ENCODE measurements at places on chromosomes 2 and 18.

GRCh38 chr2:42085706-42086487, 38.1 kb downstream of the PKDCC start:
- DNase-seq: no peak

GRCh38 chr2:207896525-207897285, 127.0 kb upstream of the FZD5 start:
- no peak for DNase-seq

DNA sequence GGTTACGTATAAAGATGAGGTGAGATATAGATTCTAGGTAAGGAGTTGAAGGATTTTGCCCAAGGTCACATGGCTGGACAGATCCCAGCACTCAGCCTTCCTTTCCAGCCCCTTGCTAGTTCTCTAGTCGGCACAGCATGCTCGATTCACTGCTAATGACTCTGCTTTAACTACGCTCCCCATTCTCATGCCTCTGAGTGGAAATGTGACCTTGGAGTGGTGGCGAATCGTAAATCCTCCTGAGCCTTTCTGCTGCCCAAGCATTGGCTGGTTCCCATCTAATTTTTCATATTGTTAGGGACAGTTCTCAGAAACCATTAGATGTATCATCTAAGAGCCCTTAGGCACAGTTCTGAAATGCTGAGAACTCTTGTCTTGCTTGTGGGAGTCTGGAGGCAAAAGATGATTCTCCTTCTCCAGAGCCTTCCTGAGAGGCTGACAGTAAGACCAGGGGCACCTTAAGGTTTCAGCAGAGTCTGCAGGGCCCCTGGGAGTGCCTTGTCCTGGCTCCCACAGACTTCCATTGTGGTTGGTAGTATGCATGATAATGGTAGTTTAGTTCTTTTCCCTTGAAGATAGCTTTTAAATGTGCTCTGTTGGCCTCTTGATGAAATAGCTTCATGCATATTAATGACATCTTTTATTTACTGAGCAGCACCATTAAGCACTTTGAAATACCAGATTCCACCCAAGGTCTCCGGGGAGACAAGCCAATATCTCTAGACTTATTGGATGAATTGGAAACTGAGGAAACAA, 377.8 kb upstream of the SLC14A2 start:
- no peak for DNase-seq

DNA sequence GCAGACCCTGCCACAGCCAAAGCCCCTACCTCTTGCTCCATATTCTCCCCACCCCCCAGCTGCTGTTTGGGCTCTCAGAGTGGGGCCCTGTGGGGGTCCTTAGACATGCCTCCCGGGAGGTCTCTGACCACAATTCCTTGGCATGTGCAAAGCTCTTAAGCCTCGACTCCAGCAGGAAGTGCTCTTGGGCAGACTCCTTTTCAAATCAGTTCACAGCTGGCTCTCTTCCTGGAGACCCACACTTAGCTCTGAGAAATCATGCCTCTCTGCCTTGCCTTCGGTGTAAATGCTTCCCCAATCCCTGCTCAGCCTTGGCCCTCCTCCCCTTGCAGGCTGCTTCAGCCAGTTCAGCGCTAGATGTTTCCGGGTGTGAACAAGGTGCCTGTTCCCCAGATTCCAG, 46.9 kb downstream of the NGEF start:
- no peak for DNase-seq

DNA sequence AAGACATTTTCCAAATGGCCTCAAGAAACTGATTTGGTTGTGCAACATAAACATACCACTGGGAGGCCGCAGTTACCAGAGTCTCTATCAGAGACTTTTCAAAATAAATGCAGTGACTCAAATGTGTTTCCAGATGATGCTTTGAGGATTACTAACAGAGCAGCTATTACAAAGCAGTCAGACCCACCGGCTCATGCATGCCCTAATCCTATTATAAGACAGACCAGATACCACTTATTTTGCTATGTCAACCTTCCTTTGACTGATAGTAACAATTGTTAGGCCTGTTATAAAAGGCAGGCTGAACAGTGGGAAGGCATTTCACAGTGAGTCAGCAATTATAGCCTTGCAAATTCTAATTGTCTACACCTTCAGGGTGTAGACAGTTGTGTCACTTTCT, 217.7 kb downstream of the LRRTM1 start:
- no peak for DNase-seq

DNA sequence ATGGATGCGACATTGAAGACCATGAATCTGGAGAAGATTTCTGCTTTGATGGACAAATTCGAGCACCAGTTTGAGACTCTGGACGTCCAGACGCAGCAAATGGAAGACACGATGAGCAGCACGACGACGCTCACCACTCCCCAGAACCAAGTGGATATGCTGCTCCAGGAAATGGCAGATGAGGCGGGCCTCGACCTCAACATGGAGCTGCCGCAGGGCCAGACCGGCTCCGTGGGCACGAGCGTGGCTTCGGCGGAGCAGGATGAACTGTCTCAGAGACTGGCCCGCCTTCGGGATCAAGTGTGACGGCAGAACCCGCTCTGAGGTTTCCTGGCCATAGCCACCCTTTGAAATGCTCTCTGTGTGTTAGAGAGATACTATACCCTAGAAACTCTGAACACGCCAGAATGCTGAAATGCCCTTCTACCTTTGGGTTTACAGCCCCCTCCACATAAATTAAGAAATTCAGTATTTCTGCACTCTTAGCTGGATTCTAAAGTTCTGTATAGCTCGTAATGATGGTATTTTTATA, 659 bp downstream of the CHMP1B start:
- no peak for DNase-seq

GRCh38 chr2:174524527-174524926, 37.7 kb upstream of the GPR155 start:
- no peak for DNase-seq

- DNase-seq: no peak
These were observed 8.2 kb downstream of the BCL2 start for GRCh38 chr18:63311118-63312018.

DNA sequence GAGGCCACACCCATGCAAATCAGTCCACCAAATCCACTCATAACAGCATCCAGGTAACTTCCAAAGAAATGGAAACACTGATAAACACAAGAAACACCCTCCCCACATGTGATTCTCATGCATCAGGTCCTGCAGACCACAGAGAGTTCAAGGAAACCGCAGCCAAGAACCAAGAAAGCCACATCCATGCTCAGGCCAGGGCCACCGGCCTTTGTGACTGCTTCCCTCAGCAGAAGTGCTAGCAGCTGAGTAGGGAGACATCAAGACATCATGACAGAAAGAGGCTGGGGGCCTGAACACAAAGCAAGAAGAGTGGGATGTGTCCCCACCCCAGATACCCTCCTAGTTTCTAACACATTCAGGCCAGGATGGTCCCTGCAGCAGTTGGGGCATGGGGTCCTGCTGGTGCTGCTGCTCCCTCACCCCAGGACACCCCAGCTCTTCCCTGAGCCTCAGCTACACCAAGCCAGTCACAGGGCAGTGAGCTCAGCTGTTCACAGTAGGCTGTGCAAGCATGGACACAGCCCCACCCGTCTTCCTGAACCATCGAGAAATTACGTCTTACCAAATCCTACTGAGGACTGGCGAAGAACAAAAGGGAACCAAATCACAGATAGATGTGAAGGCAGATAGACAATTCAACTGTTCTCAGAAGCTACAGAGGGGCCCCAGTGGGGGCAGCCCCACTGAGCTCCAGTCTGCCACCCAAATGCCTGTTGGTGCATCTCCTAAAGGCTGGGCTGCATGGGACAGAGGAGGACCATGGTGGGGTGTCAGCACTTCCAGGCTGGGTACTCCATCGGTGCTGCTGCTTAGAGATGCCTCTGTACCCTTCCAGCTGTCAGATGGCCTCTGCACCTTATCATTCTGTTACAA, 60.9 kb downstream of the HDAC4 start:
- no peak for DNase-seq

- DNase-seq: no peak
These were observed 437.9 kb downstream of the TXNL1 start for GRCh38 chr18:56200381-56200911.

GRCh38 chr2:48779019-48779716, 23.6 kb upstream of the LHCGR start:
- no peak for DNase-seq
